ENCODE measurements at places on chromosomes 12 and 14. TPM values are rescaled to one million over a fixed set of nuclear protein-coding genes. Genes with fewer than 3 reads are reported as not detected.

The MIPOL1 gene
- 17.4 TPM for total RNA-seq

The ADAM21 gene
- total RNA-seq, result not detected

The FOXA1 gene
- not detected for total RNA-seq

The SYNDIG1L gene
- total RNA-seq, result not detected

DNA sequence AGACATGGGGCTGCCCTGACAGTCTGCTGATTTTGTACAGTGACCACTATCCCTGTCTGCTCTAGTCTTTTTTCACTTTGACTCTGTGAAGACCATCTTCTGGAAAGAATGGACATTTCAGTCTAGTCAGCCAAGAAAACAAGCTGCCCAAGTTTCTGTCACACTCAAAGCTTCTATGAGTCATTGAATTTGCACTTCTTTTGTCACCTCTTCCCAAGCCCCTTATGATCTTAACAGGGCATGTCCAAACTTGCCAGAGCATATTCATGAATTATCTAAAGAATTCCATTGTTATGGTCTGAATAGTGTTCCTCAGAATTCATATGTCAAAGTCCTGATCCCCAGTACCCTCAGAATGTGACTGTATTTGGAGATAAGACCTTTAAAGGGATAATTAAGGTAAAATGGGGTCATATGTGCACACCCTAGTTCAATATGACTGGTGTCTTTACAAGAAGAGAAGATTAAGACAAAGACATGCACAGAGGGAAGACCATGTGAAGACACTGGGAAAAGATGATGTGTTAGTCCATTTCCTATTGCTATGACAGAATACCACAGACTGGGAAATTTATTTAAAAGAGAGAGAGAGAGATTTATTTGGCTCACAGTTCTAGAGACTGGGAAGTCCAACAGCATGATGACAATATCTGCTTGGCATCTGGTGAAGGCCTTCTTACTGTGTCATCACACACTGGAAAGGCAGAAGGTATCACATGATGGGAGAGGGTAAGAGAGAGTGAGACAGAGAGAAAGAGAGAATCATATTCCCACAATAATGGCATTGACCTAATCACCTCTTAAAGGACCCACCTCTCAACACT is 242.6 kb downstream of the BTG1 start:
- DNase-seq, result no peak

DNA sequence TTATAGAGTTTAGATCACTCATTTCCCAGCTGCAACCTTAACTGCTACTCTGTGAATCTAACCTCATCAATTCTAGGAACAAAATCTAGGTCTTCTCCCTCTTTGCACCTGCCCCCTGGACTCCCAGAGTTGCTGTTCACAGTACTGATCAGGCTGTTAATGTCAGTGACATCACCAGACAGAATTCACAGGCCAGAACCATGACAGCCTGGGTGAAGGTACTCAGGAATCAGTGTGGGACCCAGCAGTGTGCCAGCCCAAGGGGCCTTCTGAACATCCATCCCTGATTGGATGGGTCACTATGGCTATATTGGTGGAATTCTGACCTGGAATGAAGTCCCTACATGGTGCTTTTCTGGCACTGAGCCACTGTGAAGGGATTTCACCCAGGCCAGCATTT is 72.8 kb downstream of the CLMN start:
- DNase-seq, result no peak

DNA sequence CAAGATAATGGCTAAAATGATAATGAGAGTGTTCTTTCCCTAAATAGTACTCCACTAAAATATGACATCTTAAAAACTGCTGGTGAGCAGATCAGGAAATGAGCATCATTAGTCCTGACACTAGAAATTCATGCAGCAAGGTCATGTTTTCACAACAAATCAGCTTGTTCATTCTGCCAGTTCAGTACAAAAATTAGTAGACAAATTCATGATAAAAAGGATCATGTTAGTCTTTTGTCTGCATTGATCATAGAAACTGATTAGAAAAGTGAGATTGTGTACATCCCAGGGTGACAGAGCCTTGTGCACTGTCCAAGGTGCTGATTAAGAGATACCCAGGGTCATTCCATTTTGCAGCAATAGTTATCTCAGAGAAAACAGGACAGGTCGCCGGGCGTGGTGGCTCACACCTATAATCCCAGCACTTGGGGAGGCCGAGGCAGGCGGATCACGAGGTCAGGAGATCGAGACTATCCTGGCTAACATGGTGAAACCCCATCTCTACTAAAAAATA is 163.6 kb downstream of the RIMBP2 start:
- DNase-seq, result peak; percentile 10

GRCh38 chr14:97268097-97268496 is 470.9 kb downstream of the VRK1 start:
- DNase-seq, result no peak

DNA sequence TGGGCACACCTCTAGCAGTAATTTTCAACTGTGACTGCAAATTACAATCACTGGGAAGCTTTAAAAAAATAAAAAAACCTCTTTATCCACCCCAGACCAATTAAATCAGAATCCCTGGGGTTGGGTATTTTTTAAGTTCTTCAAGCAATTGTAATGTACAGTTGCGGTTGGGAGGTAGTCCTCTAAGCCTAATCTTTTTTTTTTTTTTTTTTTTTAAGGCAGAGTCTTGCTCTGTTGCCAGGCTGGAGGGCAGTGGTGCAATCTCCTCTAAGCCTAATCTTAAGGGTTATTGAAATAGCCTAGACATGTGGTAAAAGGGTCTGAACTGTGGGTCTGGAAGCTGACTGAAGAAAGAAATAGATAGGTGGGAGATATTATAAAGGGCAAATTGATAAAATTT is 230.5 kb downstream of the AKAP6 start:
- no peak for DNase-seq

DNA sequence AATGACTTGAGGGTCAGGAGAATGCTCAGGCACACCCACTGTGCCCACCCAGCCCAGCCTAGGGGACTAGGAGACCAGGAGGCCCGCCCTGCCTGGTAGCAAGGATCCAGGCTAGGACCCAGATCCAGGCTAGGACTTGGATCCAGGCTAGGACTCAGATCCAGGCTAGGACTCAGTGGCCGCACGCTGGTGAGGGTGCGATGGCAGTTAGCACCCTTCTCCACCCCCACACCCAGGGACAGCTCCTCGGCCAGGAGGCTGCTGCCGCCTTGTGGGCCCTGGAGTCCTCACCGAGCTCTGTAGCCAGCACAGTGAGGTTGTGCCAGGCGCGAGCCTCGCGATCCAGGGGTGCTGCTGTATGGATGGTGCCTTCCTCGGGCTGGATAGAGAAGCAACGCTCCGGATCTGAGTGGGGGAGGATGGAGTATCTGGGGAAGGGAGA is 5.1 kb downstream of the CDH24 start:
- no peak for DNase-seq

GRCh38 chr12:12349711-12350665 is at the start of gene MANSC1:
TSS of gene MANSC1 (minus strand) at chr12:12350242. CDS start at chr12:12343314, 6,928 bp downstream.
- DNase-seq, result peak; percentile 52

DNA sequence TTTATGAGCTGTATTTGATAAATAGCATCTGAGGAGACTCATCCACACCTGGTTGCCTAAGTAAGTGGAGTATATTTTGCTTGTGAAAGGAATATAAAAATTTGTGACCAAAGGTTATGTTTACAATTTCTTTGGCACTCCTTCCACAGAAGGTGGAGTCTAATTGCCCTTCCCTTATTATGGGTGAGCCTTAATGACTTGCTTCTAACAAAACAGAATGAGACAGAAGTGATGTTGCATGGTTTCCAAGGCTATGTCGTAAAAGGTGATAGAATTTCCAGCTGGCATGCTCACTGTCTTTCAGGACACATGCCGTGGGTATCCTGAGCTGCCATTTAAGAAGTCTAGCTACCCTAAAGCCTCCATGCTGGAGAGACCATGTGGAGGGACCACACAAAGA is 116.8 kb upstream of the ABCD2 start:
- DNase-seq, result no peak

GRCh38 chr12:119328111-119328510 is 6.4 kb upstream of the CCDC60 start:
- DNase-seq, result peak; percentile 29

DNA sequence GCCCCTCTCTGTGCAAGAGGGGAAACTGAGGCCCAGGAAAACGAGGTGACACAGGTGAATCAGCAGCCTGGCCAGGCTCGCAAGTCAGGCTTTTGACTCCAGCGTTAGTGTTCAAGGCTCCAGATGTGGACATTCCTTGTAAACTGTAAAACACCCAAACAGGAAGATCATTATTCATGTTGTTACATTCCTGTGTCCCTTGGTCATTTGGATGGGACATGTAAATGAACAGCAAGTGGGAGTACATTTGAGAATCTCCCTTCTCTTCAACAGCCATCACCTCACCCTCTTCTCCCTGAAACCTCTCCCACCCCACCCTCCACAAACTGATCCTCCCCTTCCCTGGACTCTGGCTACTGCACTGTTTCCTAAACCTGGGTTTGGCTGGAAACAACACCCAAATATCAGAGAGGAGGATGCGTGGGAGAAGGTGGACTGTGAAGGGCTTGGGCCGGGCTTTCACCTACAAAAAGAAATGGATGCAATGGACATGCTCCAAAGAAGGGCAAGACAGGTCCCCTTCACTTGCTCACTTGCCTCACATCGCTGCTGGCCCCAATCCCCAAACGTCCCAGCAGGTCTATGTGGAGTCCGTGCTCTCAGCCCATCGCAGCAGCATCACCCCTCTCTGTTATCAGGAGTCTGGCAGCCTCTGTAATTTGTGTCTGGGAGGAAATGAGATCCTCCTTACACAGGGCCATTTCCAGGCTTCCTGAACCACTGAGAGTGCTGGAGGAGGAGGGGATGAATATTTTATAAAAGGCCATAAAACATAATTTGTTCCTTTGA is 76.7 kb downstream of the GALNT8 start:
- DNase-seq, result no peak

DNA sequence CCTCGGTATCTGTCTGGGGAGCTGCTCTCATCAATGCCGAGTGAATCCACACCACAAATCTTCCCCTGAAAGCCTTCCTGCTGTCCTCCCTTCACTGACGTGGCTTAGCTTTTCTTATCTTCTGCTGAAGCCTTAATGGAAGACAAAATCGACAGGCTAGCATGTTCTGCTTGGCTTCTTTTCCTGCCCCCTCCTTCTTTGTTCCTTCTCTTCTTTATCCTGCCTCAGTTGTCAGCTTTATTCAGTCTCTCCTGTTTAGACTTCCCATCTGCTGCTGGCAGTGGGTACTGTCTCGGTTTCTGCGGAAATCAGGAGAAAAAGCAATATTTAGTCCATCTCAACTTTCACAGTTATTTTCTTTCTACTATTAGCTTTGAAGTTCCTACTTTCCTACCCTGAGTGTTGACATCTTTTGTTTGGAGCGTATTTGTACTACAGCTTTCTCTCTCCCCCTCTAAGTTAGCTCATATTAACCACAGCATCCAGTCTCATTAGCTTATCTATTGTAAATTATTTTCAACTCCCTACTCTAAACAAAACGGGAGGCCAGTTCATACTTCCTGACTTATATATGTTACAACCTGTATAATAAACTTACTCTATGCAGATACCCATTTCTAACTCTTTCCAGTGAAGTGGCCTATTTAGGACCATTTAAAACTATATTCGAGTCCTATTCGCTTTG is 226.0 kb downstream of the DACT1 start:
- DNase-seq, result no peak

DNA sequence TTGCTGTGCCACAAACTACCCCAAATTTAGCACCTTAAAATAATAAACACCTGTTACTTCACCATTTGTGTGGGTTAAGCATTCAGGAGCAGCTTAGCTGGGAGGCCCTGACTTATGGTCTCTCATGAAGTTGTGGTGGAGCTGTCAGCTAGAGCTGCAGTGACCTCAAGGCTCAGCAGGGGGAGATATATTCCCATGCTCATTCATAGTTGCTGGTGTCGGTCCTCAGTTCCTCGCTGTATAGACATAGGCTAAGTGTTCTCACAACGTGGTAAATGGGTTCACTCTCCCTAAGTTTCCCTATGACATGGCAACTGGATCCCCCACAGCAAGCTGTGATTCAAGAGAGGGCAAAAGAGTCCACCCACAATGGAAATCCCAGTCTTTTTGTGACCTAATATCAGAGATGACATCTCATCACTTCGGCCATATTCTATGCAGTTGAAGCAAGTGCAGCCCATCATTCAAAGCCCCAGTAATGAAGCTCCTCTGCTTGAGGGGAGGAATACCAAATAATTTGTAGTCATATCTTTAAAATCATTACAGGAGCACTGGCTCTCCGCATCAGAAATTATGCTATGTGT is 41.1 kb downstream of the PRB3 start:
- DNase-seq, result peak; percentile 53

DNA sequence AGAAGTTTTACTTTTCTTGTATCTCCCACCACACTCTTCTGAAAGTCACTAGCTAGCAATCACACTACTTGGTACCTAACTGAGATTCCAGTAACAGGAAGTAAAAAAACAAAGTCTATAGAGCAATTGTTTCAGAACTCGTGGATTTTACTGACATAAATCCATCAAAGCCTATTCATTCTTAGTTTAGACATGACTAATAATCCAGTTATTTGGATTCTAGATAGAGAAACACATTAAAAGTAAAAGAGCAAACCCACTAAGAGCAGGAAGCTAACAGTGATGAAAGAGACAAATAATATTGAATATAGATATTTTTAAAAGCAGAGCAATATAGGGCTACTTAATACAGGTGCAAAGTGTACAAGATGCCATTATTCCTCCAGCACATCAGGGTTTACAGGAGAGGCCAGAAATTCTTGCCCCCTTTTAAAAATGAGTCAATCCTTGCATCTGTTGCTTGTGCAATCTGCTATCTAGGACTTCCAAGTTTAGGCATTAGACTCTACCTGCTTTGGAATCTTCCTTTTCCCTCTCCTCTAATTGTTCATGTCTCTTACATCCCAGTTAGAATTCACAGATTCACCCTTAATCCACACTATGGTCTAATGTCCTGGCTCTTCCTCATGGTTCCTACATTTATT is 6.0 kb downstream of the HEATR5A start:
- DNase-seq, result no peak

DNA sequence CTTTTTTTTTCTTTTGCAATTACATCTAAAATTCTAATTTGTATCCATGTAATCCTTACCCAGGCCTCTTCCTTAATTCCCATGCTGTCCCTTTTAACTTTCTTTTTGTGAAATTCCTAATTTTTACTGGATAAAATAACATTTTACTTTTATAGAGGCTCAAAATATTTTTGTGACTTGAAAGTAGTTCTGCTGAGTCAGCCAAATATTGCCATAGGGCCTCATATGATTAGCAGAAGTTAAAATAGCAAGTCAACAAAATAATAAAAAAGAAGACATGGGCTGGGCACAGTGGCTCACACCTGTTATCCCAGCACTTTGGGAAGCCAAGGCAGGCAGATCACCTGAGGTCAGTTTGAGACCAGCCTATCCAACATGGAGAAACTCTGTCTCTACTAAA is 2.0 kb downstream of the C3AR1 start:
- DNase-seq, result no peak

DNA sequence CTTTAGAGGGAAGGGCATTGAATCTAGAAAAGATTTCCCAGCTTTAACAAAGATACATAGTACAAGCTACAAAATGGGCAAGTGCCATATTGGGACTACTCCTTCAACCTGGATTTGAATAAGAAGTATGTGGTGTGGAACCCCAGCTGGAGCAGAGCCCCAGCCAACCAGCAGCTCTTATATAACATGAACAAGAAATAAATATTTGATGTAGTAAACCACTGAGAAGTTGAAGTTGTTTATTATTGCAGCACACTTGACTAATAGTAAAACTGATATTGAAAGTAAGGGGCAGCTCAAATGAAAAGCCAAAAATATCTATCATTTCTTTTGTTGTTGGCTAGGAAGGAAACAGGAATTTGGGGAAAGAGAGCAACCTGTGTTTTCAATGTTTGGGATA is 701.8 kb downstream of the TMTC2 start:
- DNase-seq, result no peak

- DNase-seq, result no peak
Measured at GRCh38 chr12:52918784-52919183, 13.9 kb upstream of the KRT8 start.

- DNase-seq, result no peak
Measured at GRCh38 chr14:97177016-97177415, 379.8 kb downstream of the VRK1 start.
